Dermis blood vessel endothelial cell (primary cell): ENCODE measurements at places on chromosomes 2 and 18. TPM values are rescaled to one million over a fixed set of nuclear protein-coding genes. Genes with fewer than 3 reads are reported as not detected.
A peak's percentile ranks its signal among the peaks of the same experiment; 100 is the strongest.

- peak; percentile 28 for DNase-seq
Observed at GRCh38 chr2:113124181-113124961, 3.0 kb upstream of the IL1RN start.

DRC1 gene
- 0.09 and 0.17 TPM in 2 replicates for total RNA-seq

DNA sequence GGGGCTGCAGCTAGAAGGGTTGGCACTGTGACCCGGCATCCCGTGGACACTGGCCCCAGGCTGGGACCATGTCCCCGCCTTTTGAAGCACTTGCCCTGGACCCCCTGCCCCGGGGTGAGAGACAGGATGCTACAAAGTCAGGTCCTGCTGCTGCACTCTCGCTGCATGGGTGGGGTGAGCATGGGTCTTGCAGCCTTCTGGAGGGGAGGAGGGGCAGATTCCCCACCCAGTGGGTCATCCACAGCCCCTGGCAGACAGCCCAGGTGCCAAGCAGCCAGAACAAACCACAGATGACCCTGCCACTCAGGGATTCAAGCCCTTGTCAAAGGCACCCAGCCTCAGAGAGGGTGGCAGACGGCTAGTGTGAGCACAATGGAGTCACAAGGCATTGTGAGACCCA lies 5.7 kb upstream of the NMUR1 start:
- DNase-seq, result no peak

- peak; percentile 28 for DNase-seq
Observed at GRCh38 chr2:45683292-45683691, 31.8 kb downstream of the PRKCE start.

TMEFF2 gene
- total RNA-seq, result 0.05 TPM in 1 of 2 replicates, not detected in the other

DNA sequence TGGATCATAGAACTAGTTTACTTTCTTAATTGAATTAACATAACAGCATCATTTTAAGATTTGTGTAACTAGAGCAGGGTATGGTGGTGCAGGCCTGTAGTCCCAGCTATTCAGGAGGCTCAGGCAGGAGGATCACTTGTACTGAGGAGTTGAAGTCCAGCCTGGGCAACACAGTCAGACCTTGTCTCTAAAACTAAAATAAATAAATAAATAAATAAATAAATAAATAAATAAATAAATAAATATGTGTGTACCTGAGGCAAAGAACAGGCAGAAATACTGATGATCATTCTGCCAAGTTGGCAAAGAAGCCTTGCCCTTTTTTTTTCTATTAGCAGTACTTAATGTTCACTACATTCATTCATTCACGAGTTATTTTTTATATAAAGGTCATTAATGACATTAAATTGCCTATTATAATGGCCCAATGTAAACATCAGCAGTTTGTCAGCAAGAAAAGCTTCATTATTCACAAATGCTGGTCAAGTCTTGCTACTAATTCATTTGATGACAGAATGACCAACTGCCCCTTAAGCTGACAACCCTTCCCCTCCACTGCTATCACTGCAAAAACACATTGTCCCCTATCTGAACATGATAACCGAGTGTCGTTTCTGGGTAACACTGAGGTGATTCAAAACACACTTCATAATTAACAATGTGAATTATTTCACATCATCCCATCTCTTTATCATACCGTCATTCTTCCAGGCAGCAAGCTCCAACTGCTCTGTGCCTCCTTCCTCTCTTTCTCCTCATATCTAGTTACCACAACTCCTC lies 39.0 kb downstream of the ARL5A start:
- no peak for DNase-seq

DNA sequence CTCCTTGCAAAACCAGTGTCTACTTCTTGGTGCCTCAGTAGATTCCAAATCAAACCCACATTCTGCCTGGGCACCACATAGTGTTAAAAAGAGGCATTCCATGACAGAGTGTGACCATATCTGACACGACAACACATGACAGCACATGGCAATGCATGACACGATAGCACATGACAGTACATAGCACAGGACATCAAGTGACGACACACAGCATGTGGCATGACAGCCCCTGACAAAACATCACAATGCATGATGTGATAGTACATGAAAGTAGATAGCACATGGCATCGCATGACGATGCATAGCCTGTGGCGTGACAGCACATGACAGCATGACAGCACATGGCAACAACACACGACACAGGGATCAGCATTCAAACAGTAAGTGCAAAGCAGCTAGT lies 845.9 kb upstream of the SALL3 start:
- DNase-seq, result no peak

- DNase-seq, result no peak
Observed at GRCh38 chr2:129443865-129444739, 535.4 kb upstream of the RAB6C start.

GRCh38 chr18:54769526-54770464 lies 58.5 kb upstream of the RAB27B start:
- no peak for DNase-seq

REG1A gene
- total RNA-seq, result not detected in 2 replicates

SERPINB10 gene
- not detected in 2 replicates for total RNA-seq

SERPINB12 gene
- not detected in 2 replicates for total RNA-seq

CYP26B1 gene
- under 0.01 and 0.60 TPM in 2 replicates for total RNA-seq

GRCh38 chr2:240615820-240616547 lies 9.3 kb upstream of the GPR35 start:
- no peak for DNase-seq

DNA sequence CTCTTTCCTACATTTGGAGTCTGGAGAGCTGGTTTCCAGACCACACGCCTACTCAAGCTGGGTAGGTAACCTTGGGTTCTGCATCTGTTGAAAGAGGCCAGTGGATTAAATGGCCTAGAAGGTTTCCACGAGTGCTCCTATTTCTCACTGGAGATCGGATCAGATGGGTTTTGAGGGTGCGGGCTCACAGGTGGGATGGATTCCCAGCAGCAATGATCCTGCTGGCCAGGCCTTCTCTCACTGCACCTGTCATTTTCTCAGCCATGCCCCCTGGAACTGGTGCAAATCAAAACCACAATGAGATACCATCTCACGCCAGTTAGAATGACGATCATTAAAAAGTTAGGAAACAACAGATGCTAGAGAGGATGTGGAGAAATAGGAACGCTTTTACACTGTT lies 747.5 kb upstream of the RAB6C start:
- no peak for DNase-seq

- DNase-seq, result no peak
Observed at GRCh38 chr2:6909431-6910385, 7.5 kb upstream of the RNF144A start.

DNA sequence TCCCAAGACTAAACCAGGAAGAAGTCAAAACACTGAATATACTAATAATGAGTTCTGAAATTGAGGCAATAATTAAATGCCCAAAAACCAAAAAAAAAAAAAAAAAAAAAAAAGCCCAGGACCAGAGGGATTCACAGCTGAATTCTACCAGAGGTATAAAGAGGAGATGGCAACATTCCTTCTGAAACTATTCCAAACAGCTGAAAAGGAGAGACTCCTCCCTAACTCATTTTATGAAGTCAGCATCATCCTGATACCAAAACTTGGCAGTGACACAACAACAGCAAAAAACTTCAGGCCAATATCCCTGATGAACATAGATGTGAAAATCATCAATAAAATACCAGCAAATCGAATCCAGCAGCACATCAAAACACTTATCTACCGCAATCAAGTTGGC lies 108.5 kb upstream of the COL3A1 start:
- no peak for DNase-seq

- no peak for DNase-seq
Observed at GRCh38 chr2:133532919-133533318, 35.3 kb downstream of the NCKAP5 start.

SAG gene
- total RNA-seq, result 0.19 TPM in 1 of 2 replicates, not detected in the other

GRCh38 chr18:51006948-51007789 lies 22.8 kb upstream of the SMAD4 start:
- no peak for DNase-seq

CREG2 gene
- 1.0 and 1.4 TPM in 2 replicates for total RNA-seq

DNA sequence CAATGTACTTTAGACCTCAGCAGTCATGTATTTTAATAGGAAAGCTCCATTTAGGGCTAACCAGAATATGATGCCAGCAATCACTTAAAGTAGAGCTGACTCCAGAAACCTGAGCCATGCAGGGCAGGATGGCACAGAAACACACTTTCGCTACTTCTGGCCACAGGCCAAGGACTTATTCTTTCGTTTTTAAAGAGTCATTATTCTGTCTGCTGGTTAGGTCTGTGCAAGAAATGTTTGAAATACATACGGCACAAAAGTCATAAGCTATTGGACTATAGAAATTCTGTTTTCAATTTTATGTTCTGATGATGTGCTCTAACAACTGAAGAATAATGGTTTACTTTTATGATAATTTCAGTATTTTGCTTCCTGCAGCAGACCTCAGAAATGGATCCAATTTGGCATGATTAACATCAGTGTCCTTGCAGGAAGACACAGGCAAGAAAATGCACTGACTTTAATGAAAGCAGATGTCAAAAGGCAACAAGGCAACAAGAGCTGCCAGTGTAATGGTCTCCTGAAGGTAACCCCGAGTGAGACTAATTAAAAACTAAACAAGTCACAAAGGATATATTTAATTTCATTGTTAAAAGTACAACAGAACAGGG lies 114.4 kb upstream of the CHRNA1 start:
- peak; percentile 72 for DNase-seq

GRCh38 chr18:46484971-46485370 lies 172.0 kb downstream of the LOXHD1 start:
- DNase-seq, result no peak

SALL3 gene
- total RNA-seq, result under 0.01 and 0.05 TPM in 2 replicates

RAB6C gene
- under 0.01 TPM in 1 of 2 replicates, not detected in the other for total RNA-seq

DNA sequence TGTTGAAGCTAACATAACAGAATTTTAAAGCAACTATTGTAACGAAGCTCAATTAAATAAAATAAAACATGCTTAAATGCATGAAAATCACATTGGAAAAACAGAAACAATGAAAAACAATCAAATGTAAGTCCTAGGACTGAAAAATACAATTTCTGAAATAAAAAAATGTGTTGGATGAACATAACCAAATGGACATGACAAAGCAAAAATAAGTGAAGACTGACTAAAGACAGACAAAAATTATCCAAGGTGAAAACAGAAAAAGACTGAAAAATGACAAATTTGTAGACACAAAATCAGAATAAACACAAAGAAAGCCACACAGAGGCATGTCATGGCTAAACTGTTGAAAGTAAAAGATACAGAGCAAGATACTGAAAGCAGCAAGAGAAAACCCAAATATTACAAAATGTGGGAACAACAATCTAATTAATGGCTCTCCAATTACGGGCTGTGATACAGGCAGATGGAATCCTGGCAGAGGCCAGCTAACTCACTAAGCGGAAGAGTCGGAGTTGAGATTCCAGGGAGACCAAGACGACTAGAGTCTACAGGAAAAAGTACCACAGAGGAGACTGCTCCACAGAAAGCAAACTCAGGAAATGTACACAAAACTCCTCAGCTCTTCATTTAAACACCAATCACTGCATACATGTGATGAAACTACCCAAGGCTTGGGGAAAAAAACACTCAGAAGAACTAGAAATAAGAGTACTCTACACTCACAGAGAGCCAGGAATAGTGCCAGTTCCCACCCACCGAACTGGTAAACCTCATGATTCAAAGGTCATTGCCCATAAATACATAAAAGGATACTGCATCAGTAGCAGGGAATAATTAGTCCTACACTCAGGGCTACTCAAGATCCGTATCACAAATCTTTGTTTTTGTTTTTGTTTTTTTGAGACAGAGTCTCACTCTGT lies 83.6 kb downstream of the ATAD2B start:
- DNase-seq, result no peak

MYO5B gene
- total RNA-seq, result 0.70 and 0.85 TPM in 2 replicates

DNA sequence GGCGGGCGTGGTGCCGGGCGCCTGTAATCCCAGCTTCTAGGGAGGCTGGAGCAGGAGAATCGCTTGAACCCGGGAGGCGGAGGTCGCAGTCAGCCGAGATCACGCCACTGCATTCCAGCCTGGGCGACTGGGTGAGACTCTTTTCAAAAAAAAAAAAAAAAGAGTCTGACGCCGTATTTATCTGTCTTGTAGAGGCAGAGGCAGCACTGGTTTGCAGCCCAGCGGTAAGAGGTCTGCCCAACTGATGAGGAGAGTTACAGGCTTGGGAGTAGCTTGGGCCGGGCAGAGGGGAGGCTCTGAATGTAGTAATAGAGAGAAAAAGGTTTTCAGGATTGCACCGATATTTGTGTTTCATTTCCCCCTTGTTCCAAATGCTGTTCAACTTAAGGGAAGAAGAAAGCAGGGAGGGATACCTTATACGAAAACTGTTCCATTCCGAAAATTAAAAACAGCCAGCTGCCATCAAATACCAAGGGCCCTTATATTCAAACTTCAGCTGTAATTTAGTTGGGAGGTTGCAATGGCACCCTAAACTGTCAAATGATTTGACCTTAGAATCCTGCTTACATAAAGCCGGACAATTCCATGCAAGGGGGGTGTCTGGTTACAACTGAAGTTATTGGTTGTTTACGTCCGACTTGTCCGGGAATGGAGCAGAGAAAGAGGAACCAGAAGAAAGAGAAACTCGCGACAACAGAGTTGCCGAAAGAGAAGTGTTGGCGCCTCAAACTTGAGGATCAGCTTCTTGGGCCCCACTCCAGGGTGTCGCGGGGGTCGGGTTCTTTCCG lies 9.2 kb upstream of the SP9 start:
- no peak for DNase-seq

- no peak for DNase-seq
Observed at GRCh38 chr2:174033163-174033550, 68.0 kb upstream of the SP3 start.

DNA sequence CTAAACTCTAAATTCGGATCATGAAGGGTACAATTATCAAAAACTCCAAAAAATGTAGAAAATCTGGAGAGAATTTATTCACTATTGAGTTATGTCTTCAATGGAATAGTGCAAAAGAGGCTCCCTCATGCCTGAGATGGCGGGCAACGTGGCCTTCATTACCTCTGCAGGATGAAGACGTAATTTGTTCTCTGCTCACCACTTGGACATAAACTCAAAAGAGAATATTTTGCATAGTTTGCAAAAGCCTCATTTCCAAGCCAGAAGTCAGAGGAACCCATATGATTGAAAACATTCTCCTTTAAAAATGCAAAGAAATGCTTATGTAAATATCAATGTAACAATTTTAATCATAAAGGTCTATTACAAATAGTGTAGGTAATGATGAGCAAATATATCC lies 58.7 kb downstream of the SLC25A12 start:
- no peak for DNase-seq

GRCh38 chr18:69727912-69728572 lies 219.6 kb downstream of the CD226 start:
- DNase-seq, result no peak
